ENCODE measurements at places on chromosomes 5 and 9.

- DNase-seq, result no peak
These were observed 6.2 kb downstream of the ETF1 start for GRCh38 chr5:138536665-138537315.

DNA sequence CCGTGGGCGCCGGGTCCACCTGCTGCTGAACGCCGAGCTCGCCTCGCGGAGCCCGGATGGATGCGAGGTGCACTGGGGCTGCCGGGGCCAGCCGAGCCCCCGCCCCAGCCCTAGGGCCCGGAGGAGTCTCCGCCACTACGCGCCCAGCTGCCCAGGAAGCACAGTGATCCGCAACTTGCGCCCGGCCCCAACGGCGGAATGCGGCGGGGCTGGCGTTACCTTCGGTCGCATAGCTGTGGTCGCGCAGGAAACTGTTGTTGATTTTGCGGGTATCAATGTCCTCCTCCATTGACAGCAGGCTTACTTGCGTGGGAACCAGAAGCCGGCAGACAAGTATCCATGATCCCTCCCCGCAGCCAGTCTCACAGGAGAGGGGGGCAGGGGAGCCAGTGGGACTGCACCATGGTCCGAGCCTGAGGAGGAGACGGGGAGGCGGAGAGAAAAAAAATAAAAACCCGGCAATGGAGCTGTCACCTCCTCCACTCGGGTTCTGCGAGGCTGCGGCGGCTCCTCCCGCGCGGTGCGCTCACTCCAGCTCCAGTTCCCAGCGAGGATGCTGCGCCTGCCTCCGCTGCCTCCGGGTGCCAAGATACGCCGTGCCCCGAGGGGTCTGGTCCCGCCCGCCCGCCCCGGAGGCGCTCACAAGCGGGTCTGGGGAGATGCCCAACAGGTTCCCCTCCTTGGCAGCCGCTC, 628 bp downstream of the PPP2R2B start:
- DNase-seq, result peak; percentile 10

DNA sequence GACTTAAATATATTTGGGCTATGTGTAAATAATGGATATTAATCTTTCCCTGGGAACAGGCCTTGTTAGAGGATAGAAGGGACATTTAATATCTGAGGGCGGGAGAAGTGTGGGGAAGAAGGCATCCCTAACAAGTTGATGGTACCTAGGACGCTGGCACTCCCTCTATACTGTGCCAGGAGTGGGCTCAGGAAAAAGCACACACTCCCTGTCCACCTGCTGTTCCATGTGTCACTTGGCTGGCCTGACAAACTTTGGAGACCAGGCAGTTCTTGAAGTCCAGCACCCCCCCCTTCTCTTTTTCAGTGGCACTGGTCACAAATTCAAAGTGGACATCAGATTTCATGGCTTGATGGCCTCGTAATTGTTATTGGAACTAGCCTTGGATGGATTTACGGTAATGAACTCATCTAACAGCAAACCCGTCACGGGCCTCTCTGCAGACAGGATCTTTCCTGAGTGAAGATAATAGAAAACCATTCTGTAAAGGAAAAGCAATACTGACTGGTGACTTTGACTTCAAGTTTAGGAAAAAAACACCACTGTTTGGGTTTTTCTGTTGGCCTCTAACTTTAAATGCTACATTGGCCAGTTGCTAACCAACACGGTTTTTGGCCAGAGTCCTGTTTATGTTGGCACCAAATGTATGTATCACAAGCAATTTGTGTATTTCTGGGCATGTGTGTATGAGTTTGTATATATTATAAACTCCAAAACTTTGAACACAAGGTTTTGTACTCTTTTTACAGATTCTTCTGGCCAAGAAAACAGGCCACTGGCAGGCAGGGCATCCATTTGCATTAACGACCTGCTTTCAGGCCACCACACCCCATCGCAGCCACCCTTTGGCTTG, 552.6 kb downstream of the CCDC171 start:
- DNase-seq, result no peak

DNA sequence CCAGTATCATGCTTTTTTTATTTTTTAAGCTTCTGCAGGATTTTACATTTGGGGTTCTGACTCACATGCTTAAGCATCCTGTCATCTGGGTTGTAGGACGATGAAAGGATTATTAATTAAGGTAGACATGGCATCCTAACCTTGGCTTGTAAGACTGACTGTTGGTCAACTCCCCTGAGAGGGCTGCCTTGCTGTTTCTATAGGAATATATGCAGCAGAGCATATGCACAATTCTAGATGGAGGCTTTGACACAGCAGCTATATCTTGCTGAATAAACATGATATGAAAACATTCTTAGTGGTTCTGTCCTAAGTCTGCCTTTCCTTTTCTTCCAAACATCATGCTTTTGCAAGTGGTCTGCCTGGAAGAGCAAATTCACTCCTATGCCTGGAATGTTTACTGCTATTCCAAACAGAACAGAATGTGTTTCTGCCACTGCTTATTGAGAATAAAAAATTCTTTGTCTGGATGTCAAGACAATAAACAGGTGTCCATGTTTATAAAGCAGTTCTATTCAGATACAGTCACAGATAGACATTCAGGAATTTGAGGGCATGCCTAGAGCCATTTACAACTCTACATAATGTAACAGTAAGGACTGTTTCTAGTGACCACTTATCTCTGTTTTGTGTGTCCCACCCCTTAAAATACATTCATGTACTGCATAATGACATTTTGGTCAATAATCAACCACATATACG, 166.2 kb upstream of the PPP2R2B start:
- DNase-seq, result no peak

DNA sequence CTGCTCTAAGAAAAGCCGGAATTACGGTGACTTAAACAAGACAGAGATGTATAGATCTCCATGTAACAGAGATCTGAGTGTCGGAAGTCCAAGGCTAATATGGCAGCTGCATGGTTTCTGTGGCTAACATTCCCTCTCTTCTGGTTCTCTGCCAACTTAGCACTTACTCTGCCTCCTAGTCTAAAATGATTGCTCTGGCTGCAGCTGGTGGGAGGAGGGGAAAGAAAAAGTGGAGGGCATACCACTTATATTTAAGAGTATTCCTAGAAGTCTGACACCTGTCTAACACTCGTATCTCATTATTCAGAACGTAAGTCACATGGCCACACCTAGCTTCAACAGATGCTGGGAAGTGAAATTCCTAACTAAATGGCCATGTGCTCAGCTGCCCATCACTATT, 551.5 kb upstream of the TLE4 start:
- no peak for DNase-seq

DNA sequence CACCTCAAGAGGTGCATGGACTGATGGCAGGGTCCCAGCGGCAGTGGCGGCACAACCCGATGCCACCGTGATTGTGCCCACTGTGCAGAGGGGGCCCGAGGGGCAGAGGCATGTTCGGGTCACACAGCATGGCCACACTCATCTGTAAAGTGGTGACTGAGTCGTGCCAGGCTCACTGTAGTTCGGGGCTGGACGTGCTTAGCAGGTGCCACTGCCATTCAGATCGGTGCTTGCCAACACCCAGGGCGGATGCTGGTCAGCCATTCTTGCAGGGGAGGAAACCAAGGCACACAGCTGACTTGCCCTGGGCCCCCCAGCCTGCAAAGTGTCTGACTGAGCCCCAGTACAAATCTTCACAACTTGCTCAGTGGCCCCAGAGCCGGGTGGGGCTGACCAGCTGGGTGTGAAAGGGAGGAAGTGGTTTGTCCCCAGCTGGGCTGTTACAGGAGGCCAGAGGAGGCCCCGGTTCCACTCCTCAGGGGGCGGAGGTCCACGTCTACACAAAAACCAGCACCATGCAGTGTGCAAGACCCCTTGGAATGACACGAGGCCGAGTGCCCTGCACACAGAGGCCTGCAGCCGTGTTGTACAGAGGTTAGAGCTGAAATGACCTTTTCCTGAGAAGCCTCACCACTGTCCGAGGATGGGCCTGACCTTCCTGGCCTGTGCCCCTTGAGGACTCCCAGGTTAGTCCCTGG, 17.9 kb downstream of the FGD3 start:
- DNase-seq, result peak; percentile 28

GRCh38 chr9:96061293-96061987, 185.9 kb downstream of the ERCC6L2 start:
- peak; percentile 39 for DNase-seq

DNA sequence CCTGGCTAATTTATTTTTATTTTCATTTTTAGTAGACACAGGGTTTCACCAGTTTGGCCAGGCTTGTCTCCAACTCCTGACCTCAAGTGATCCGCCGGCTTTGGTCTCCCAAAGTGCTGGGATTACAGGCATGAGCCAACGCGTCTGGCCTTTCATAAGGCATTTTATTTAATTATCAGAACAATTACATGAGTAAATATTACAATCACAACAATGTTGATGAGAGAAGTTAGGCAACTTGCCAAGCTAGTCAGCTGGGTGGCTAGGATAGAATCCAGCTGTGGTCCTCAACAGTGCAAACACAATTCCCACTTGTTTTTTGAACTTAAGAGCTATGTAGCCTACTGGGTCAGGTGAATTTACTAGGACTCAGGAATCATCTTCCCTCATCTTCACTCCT, 22.0 kb downstream of the C9orf57 start:
- DNase-seq, result no peak

DNA sequence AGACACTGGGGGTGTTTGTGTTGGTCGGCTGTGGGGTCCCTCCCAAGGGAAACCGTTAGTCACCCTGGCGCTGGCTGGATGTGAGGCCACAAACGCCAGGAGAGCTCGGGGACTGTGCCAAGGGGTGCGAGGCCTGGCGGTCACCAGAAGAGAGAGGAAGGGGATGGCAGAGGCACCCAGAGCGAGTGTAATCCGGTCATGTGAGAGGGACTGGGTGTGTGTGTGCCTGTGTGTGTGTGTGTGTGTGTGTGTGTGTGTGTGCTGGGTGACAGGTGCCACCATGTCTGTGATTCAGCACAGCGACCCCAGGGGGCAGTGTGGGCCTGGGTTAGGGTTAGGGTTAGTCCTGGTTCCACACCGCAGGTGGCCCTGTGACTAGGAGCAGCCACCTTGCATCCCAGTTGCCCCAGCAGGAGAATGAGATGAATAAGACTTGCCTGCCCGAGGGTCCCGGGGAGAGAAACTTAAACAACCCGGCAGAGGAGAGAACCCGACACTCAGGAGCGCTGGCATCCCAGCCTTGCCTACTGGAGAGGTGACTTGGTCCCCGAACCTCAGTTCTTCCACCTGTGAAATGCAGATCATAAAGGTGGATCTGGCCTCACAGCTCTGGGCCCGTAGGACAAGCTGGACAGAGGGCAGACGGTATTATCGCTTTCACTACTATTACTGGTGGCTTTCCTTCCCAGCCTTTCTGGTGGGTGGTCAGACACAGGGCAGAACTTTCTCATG, 1.4 kb upstream of the ADAMTSL2 start:
- DNase-seq, result peak; percentile 76

GRCh38 chr5:154627698-154628678, 127.2 kb upstream of the LARP1 start:
- DNase-seq, result no peak

DNA sequence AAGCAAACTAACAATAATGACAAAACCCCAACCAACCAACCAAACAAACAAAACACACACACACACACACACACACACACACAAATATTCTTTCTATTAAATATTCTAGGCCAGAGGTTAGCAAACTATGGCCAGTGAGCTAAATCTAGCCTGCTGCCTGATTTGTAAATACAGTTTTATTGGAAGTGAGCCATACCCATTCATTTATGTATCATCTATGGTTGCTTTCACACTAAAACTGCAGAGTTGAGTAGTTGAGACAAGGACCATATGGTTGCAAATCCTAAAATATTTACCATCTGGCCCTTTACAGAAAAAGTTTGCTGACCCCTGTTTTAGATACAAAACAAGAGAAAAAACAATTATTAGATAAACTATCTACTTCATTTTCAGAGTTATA, 620.5 kb upstream of the SEMA6A start:
- no peak for DNase-seq

- DNase-seq, result no peak
These were observed 11.9 kb downstream of the TUT7 start for GRCh38 chr9:86342269-86342668.

DNA sequence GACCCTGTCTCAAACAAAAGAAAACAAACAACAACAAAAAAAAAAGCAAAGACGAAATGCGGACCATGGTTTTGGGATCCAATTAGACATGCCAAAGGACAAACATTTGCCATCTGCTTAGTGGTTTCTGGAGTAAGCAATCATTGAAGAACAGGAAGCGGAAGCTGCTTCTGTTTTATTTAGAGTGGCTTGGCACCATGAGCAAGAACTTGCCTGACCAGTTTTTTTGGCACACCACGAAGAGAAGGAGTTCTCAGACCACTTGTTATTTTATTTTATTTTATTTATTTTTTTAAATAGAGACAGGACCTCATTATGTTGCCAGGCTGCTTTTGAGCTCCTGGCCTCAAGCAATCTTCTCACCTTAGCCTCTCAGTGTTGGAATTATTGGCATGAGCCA, 17.0 kb downstream of the BTF3 start:
- no peak for DNase-seq

DNA sequence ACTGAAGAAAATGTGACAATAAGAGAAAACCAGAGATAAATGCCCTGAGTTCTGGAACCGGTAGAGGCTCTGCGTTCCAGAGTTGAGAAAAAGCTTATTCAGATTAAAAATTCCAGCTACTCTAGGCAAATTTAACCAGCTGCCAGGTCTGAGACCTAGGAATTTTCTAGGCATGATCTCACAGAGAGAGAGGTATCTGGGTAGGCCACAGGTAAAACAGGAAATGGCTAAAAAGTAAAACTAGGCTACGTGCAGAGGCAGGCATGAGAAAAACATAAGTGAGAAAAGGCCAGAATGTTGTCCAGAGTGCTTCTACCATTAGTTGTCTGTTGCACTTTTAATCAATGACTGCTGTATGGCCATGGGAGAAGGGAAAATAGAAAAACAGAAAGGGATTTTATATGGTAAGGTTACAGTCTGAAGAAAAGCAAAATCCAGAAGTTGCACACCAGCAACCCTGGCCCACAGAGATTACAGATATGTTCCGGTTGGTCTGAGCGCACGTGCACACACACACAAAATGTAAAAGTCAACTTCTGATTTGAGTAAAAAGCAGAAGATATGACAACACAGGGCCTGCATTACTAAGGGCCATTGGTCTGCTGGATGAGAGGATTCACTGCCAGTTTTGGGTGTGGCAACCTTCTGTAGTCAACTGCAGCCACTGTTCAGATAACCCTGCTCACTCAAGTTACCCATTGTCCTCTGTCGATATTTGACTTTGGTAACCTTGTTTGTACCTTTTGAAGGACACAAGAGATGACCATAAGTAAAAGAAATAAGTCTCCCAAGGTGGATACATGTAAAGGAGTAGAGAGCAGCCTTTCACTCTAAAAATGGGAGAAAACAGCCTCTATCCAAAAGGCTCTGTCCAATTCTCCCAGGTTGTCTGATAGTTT, 266.0 kb downstream of the DTWD2 start:
- DNase-seq, result no peak

GRCh38 chr9:124414612-124415011, 630 bp downstream of the PSMB7 start:
- no peak for DNase-seq

- no peak for DNase-seq
These were observed 402.5 kb downstream of the EFNA5 start for GRCh38 chr5:107268241-107268640.

DNA sequence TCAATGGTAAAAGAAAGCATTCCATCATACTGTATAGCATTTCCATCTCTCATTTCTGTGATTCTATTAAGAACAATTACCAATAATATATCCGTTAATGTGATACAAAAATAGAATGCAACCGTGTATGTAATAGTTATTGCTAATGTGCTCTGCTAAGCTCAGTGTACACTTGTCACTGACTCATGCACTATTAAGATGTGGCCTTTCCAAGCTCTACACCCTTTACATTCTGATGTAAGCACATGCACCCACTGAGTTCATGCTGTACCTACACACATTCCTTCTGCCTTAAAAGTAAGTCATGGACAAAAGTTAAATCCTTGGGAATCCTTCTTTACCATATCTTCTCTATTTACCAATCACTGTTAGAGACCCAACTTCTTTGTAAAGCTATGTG, 319.1 kb downstream of the ZSWIM6 start:
- no peak for DNase-seq
